ENCODE measurements at places on chromosomes 3 and 15.

GRCh38 chr15:68261980-68262379 lies 15.6 kb upstream of the FEM1B start:
- no peak for DNase-seq

DNA sequence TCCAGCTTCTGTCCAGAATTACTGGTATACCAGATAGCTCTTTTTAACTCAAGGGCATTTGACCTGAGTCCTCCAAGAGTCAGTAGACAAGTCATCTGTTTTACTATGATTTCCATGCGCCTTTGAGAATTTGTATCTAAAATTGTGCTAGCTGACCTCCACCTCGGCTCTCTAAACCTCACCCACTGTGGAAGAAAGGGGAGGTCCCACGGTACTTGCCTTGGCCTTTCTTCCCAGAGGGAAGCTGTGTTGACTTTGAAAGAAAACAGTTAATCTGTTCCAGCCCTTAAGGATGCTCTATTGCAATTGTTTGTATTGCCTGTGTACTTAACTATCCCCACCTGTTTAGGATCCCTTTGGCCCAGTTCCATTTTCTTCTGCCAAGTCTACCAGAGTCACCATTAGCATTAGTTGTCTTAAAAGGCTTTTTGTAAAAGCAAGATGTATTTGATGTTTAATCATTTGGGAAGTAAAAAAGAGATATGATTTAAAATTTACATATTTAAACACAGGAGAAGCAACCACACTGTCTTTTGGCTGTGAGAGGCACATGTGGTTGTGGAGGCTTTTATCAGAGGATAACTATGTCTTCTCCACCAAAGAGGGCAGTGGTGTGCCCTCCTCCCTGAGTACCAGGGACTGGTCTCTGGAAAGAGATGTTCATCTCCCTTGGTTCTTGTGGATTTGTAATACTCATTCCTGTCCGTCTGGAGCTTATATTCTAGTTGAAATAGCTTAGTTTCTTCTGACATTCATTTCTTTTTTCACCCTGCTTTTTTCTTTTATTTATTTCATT lies 88.8 kb downstream of the CRTC3 start:
- DNase-seq = no peak

DNA sequence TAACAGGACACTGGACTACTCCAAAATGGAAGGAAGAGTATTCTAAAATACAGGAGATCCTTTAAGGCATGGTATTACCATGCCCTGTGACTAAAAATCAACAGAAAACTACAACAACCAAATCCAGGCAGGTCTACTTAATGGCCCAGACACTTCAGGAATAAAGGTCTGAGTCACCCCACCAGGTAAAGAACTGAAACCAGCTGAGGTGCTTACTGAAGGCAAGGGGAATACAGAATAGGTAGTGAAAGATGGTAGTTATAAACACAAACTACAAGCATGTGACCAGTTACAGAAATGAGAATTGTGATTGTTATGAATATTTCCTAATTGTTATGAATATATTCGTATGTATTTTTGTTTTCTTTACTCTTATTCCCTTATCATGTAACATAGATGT lies 13.4 kb downstream of the IFT57 start:
- DNase-seq = no peak

DNA sequence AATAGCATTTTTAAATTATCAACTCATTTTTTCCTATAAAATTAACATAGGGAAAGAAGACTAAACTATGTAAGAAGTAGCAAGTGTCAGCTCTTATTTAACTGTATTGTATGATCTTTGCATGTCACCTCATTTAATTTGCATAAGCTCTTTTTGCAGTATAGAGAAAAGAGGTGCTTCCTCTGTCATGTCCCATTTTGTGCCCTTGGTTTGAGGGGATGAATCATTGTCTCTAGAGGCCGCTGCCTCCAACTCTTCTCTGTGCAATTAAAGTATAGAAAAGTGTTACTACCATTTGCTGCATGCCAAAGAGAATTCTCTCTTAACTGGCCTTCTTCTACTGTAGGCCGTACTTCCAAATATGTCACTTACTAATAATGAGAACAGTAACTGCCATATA lies 93.4 kb downstream of the LRRC28 start:
- DNase-seq = peak; percentile 36

GRCh38 chr3:14524311-14524711 lies 15.8 kb downstream of the GRIP2 start:
- no peak for DNase-seq
